ENCODE measurements at places on chromosomes 2 and 18. TPM values are rescaled to one million over a fixed set of nuclear protein-coding genes. Genes with fewer than 3 reads are reported as not detected.

GRCh38 chr18:11408555-11409065 lies 200.8 kb upstream of the SLC35G4 start:
- DNase-seq: no peak

GRCh38 chr2:149561309-149561926 lies 26.2 kb downstream of the MMADHC start:
- DNase-seq: no peak

DNA sequence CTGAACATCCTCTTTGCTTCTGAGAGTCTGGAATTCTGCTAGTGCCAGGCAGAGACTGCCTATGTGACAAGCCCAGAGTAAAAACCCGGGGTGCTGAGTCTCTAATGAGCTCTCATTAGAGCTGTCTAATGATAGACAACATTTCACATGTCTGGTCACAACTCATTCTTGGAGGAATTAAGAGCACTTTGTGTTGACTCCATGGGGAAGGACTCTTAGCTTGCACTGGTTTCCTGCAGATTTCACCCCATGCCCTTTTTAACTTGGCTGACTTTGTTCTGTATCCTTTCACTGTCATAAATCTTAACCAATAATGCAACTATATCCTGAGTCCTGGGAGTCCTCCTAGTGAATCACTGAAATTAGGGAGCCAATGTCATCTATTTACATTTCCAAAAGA lies 33.5 kb downstream of the FBXO15 start:
- DNase-seq: no peak

DNA sequence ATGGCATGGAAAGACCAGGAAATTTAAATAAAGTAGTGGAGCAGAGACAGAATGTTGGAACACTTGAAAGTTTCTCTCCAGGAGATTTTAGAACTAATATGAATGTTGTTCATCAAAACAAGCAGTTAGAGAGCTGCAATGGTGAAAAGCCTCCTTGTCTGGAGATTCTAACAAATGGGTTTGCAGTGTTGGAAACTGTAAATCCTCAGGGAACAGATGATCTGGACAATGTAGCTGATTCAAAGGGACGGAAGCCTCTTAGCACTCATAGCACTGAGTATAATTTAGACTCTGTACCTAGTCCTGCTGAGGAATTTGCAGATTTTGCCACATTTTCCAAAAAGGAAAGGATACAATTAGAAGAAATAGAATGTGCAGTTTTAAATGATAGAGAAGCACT lies 27.7 kb downstream of the AFTPH start:
- no peak for DNase-seq

GRCh38 chr2:85539361-85540132 lies 579 bp downstream of the MAT2A start:
- DNase-seq: peak; percentile 86

DNA sequence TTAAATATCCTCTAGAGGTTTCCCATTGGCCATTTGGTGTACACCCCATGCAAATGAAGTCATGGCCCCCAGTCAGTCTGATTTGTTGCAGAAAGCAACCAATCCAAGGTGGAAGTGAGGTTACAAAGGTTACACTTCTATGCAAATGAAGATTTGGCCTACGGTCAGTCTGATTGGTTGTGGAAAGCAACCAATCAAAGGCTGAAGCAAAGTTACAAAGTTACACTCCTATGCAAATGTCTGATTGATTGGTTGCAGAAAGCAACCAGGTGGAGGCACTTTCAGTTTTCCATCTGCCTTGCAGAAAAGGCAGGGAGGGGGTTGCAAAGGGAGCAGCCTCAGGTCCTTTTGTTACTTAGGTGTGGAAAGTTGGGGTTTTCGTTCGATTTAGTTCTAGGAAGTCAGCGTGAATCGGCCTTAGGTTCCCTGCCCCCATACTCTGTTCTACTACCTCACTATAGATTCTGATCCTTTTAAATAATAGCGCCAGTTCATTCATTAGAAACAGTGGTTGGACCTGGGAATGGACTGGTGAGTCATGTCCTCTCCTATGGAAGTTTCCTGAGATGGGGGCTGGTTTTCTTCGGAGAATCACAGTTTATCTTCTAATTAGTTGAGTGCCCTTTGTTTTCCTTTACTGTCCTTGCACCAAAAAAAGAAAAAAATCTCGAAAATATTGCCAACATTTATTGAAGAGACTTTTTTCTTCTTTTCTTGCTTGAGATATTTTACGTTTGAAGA lies 279.5 kb downstream of the AGAP1 start:
- DNase-seq: no peak

- no peak for DNase-seq
Measured at GRCh38 chr18:6859676-6860422, 130.3 kb downstream of the ARHGAP28 start.

GRCh38 chr2:61463769-61464475 lies 7.0 kb downstream of the USP34 start:
- no peak for DNase-seq

- DNase-seq: no peak
Measured at GRCh38 chr2:164794016-164794415, 47.6 kb downstream of the COBLL1 start.

DNA sequence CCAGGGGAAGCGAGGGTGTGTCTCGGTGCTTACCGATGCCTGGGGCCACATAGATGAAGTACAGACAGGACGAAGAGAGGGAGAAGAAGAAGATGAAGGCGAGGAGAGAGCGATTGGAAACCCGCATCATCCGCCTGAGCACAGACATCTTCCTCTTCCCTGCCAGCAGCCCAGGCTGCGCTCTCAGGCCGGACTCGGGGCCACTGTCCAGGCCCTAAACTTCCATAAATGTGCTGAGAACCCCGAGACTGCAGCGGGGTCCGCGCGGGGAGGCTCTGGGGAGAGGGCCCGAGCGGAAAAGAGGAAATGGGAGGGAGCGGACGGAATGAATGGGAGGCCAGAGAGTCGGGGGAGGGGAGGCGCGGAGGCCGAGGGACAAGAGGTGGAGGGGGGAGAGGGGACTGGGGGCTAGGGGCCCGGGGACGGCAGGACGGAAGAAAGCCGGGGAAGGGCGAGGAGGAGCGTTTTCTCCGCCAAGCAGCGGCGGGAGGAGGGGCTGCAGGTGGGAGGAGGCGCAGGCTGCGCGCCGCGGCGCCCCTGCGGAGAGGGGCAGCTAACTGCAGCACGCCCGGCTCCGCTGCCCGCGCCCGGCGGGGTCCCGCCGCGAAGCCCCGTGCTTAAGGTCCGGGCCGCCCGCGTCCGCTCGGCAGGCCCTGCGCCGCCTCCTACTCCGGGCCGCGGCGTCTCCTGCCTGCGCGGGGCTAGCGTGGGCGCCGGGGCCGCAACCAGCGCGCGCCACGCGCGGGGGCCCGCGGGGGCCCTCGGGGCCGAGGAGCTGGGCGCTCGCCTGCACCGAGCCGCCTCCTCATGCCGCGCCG lies at the start of gene B4GALT6:
Gene B4GALT6 (minus strand): TSS at position 303 of the 818 bp plus-strand sequence. CDS start 155 bp downstream, at position 148.
- no peak for DNase-seq

- peak; percentile 35 for DNase-seq
Measured at GRCh38 chr2:128406736-128407554, 88.3 kb upstream of the HS6ST1 start.

GRCh38 chr18:70151614-70152013 lies 53.9 kb downstream of the RTTN start:
- DNase-seq: no peak

GYPC gene
- 30.1 TPM for total RNA-seq

MERTK gene
- 33.5 TPM for total RNA-seq

MRPS5 gene
- 52.1 TPM for total RNA-seq

AQP12A gene
- not detected for total RNA-seq

C2orf66 gene
- 1.0 TPM for total RNA-seq

ZAP70 gene
- total RNA-seq: 5.2 TPM

DARS1 gene
- total RNA-seq: 83.6 TPM

CREG2 gene
- total RNA-seq: 1.8 TPM

GAREM1 gene
- total RNA-seq: 26.8 TPM

Measured in ureter (tissue), 1 donor.